ENCODE measurements at places on chromosomes 4 and X.

- DNase-seq: no peak
Observed at GRCh38 chr4:138216272-138216867, 25.8 kb downstream of the SLC7A11 start.

GRCh38 chr4:52718123-52718522 lies 33.1 kb downstream of the ERVMER34-1 start:
- peak; percentile 38 for DNase-seq

DNA sequence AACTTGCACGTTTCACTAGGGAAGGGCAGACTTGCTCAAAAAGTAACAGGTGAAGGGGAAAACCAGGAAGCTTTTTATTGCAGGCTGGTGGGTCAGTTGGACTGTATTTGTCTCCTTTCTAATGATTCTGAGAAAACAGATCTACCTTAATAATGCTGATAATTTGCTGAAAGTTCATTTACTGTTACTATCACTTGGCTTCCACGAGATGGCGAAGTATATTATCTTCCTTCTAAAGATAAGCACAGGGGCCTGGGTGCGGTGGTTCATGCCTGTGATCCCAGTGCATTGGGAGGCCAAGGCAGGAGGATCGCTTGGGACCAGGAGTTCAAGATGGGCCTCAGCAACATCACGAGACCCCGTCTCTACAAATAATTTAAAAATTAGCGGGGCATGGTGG lies 16.4 kb downstream of the CCKAR start:
- DNase-seq: peak; percentile 17

- DNase-seq: peak; percentile 3
Observed at GRCh38 chr4:165461159-165461821, 82.5 kb downstream of the CPE start.

- DNase-seq: no peak
Observed at GRCh38 chrX:110588853-110589252, 206.8 kb downstream of the CHRDL1 start.

- no peak for DNase-seq
Observed at GRCh38 chr4:3316146-3316545, 23.3 kb downstream of the RGS12 start.

DNA sequence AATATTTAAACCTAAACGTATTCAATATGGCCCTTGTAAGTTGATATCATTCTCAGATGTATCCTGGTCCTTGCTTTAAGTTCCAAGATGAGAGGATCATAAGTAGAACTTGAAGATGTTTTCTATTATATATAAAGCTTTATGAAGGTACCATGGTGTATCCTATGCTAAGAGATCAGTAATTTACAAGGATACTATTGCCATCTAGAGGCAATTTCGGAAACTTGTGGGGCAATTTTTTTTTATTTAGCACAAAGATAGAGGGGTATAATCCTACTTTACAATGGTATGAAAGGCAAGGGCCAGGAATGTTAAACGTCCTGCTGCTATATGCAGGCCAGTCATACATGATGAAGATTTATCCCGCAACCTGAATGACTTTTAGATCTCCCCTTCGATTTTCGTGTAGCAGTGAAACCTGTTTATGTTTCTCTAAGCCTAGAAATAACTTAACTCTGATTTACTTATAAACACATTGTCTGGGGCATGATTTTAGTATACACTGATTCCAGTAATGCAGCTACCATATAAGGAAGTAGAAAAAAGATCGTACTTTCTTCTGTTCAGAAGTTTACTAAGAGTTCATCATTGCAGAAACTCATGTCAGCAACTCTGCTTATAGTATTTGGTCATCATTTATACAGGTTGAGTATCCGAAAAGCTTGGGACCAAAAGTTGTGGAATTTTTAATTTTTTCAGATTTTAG lies 2.6 kb downstream of the SLC25A31 start:
- DNase-seq: peak; percentile 42

- DNase-seq: no peak
Observed at GRCh38 chr4:8025668-8026067, 86.0 kb upstream of the AFAP1 start.

DNA sequence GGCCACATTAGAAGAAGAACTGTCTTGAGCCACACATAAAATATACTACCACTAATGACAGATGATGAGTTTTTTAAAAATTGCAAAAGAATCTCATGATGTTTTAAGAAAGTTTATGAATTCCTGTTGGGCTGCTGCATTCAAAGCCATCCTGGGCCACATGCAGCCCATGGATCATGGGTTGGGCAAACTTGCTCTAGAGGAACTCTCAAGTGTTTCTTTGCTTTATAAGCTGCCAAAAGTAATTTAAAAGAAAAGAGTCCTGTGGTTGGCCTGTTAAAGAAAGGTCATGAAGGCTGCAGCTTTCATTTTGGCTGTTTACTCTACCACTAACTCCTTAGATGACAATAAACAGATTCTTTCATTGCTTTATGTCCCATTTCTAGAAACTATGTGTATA lies 218.2 kb downstream of the SCFD2 start:
- no peak for DNase-seq

DNA sequence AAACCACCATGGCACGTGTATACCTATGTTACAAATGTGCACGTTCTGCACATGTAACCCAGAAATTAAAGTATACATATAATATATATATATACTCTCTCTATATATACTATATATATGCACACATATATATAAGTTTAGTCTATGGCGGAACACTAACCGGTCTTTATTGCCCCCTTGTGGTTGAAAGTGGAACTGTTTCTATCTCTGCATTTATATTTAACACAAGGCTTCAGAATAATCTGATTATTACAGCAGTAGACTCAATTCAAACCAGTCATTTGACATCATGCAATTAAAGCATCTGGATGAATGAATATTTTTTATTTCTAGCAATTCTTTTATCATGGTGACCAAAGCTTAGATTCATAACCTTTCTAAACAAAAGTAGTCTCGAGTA lies 14.6 kb downstream of the RAB9B start:
- DNase-seq: peak; percentile 19

- DNase-seq: no peak
Observed at GRCh38 chr4:42562016-42562415, 94.9 kb downstream of the ATP8A1 start.

GRCh38 chr4:121666091-121666679 lies 30.6 kb downstream of the ANXA5 start:
- DNase-seq: no peak

DNA sequence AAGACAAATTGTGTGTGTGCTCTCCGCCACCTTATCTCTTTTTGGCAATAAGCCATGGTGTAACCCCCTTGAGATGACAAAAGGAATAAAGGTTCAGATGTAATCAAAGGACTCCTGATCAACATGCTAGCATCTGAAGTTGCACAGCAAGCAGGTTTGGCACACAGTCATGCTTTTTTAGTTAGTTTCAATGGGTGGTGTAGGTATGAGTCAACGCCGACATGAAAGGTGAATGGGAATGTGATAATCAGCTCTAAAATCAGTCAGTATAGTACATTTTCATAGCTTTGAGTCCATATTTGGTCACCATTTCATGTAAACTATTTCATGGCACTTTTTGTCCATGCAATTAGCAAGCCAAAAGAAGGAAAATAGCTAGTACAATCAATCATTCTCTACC lies 50.4 kb upstream of the ETNPPL start:
- DNase-seq: no peak

GRCh38 chrX:7269589-7269988 lies 121.6 kb upstream of the PUDP start:
- DNase-seq: no peak

GRCh38 chrX:114087543-114087942 lies 496.3 kb upstream of the HTR2C start:
- DNase-seq: no peak

GRCh38 chr4:6731318-6731675 lies 15.3 kb downstream of the BLOC1S4 start:
- DNase-seq: no peak

GRCh38 chr4:53654300-53654758 lies 63.0 kb upstream of the LNX1 start:
- DNase-seq: peak; percentile 72

- DNase-seq: no peak
Observed at GRCh38 chrX:21843179-21843578, 3.8 kb downstream of the MBTPS2 start.

- peak; percentile 39 for DNase-seq
Observed at GRCh38 chr4:73891739-73892405, 22.7 kb downstream of the CXCL1 start.
